ENCODE measurements at places on chromosomes 3 and 15.

GRCh38 chr15:51907136-51907862 lies 64.3 kb downstream of the LEO1 start:
- no peak for DNase-seq

DNA sequence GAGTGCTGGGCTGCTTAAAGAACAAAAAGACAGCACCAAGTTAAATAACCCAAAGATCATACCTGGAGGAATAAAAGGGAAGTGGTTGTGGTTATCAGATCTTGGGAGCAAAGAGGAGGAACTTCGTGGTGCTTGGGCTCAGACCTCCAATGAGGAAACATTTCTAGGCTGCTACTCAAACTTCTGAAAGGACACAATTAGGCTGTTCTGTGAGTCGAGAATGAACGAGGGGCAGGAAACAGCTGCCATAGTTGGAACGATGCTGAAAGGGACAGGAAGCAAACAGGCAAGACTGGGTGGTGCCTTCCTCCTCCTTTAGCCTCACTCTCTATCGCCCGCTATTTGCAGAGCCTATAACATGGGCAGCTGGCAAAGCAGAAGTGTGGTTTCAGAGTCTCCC lies 276.3 kb upstream of the ARRDC4 start:
- no peak for DNase-seq

GRCh38 chr3:52437326-52438103 lies 7.4 kb downstream of the SEMA3G start:
- DNase-seq = peak; percentile 2

DNA sequence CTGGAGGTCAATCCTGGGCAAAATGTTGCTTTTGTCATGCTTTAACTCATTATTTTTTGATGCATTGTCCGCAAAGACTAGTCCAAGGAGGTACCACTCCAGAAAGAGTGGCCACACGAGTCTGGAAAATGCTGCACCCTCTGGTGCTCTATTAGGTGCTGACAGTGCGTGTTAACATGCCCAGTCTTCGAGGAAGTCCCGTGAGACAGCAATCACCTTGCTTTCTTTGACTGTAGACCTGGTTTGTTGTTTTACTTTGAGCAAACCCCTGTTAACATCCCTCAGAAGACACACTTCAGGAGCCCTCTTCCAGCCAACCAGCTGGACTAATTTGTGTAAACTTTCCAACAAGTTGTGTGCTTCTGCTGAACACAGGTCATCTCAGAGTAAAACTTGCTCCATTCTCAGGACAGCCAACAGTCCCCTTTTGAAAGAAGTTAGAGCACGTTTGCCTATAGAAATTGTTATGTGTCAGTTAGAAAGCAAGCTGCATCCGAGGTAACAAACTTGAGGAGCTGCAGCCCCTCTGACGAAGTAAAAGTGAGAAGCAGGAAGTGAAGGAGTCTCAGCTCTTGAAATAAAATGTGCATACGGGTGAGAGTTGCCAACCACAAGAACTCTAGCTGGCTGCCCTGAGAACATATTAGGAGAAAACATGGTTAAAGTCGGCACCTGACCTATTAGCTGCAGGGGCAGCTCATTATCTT lies 205.0 kb downstream of the LPP start:
- DNase-seq = no peak

DNA sequence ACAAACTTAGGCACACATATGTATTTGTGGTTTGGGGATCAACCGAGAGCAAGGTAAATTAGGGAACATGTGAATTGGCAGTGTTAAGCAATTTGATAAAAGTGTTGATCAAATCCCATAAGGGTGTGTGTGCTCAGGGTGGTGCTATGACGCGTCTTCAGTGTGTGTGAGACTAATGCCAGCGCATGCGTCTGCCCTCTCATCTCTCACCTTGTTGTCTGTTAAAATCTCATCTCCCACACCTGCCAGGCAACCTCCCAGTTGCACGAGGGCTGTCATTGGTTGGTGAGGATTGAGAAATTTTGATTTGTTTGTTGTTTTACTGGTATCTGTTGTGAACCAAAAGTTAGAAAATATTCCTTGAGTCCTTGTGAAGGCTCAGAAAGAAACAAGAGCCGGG lies 137.2 kb upstream of the ICE2 start:
- no peak for DNase-seq

- DNase-seq = no peak
Observed at GRCh38 chr3:182592747-182593146, 200.6 kb upstream of the ATP11B start.

GRCh38 chr15:100665570-100665969 lies 63.2 kb downstream of the ASB7 start:
- no peak for DNase-seq

DNA sequence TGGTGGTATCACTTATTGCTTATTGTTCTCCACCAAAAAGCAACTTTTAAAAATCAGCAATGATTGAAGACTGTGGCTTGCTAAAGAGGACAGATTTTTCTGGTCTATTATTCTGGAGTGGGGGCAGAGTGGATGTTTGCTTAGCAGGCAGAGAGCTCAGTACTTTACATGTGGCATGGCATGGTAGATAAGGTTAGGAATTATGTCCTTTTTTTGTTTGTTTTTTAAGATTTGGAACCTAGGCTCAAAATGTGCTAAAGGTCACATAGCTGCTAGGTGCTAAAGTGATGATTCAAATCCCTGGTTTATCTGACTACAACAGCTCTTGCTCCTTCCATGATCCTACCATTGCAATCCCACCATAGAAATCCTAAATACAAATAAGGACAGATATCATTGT lies 331.0 kb upstream of the ADAMTS9 start:
- no peak for DNase-seq

GRCh38 chr15:67240235-67241131 lies 14.0 kb downstream of the AAGAB start:
- no peak for DNase-seq

DNA sequence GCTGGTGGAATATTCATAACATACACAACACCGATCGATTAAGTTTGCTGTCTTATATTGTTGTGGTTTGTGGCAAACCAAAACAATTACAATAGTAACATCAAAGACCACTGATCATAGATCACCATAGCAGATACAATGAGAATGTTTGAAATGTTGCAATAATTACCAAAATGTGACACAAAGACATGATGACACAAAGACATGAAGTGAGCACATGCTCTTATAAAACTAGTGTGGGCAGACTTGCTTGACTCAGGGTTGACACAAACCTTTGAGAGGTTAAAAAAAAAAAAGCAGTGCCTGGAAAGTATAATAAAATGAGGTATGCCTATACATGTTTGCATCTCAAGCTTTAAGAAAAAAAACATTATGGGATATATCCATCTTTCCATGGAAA lies 130.3 kb downstream of the NR1I2 start:
- DNase-seq = no peak

DNA sequence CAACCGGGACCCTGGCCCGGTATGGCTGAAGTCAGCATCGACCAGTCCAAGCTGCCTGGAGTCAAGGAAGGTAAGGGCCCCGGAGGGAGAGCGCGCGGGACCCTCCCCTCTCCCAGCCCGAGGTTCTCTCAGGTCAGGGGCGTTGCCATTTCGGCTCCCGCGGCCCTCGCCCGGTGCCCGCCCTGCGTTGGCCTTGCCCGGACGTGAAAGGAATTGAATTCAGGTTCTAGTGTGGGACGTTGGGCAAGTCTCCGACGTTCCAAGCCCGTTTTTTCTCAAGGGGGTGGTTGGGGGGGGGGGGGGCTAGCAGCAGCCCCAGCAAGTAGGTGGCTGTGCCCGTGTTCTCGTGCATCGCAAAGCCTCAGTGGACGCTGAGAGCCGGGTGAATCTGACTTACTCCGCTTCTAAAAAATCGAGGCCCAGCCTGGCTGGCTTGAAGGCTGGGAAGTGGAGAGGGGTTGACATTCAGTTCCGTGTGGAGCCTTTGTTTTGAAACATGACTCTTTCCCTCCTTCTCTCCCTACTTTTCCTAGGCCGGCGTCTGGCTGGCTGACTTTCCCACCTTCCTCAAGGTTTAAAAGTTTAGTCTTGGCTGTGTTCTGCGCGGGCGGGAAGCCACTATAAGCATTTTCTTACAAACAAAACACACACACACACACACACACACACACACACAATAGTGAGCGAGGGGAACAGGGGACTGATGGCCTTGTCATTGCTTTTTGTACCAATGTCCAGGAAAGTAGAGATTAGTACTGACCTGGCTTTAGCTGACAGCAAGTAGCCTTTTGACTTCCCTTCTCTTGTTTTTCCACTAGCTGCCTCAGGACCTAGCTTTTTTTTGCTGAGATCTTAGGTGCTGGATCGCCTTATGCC lies at the start of gene UTS2B:
Gene UTS2B, minus strand, starts transcription at position 873 of the 876 bp plus-strand sequence. CDS start 48,337 bp downstream, outside the sequence.
- DNase-seq = peak; percentile 55

- DNase-seq = no peak
Observed at GRCh38 chr3:40278791-40279190, 30.7 kb upstream of the EIF1B start.

- no peak for DNase-seq
Observed at GRCh38 chr15:44144184-44144583, 50.9 kb downstream of the FRMD5 start.

GRCh38 chr3:117651246-117651645 lies 941.7 kb downstream of the TUSC7 start:
- DNase-seq = no peak

GRCh38 chr15:74725225-74725774 lies at the start of gene CYP1A1:
TSS of gene CYP1A1 (minus strand) at chr15:74725528. CDS start at chr15:74723097, 2,431 bp downstream.
- DNase-seq = no peak

Measured in hepatic stellate cell (primary cell).